ENCODE measurements at places on chromosomes 11 and 22. TPM values are rescaled to one million over a fixed set of nuclear protein-coding genes. Genes with fewer than 3 reads are reported as not detected.

- peaks cover 47% of the 10 kb centered on the region for H3K27me3 ChIP-seq
- H3K36me3 ChIP-seq, result no peaks in the 10 kb centered on the region
- no peaks in the 10 kb centered on the region for H3K4me1 ChIP-seq
- peak overlapping the region; percentile 24 for H3K27ac ChIP-seq
Measured at GRCh38 chr11:119785131-119785530, 56.1 kb upstream of the NECTIN1 start.

DNA sequence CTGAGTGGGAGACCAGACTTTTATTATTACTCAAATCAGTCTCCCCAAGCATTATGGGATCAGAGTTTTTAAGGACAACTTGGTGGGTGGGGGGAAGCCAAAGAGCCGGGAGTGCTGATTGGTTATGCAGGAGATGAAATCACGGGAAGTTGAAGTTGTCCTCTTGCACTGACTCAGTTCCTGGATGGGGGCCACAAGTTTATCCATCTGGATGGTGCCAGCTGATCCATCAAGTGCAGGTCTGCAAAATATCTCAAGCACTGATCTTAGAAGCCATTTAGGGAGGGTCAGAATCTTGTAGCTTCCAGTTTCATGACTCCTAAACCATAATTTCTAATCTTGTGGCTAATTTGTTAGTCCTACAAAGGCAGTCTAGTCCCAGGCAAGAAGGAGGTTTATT, 53.5 kb upstream of the LMO1 start:
- no peak overlapping the region for H3K27ac ChIP-seq
- H3K4me1 ChIP-seq, result no peaks in the 10 kb centered on the region
- no peaks in the 10 kb centered on the region for H3K36me3 ChIP-seq
- H3K4me3 ChIP-seq, result no peak overlapping the region

IFITM5 gene
- not detected for total RNA-seq

- no peak for DNase-seq
- H3K27me3 ChIP-seq, result peaks cover 53% of the 10 kb centered on the region
Measured at GRCh38 chr11:104163100-104164027, 583 bp downstream of the PDGFD start.
